Activated CD8-positive, alpha-beta memory T cell treated with anti-CD3 and anti-CD28 coated beads for 48 hours (primary cell): ENCODE measurements at places on chromosomes 7 and 10.

GRCh38 chr10:129880191-129880870, 83.7 kb downstream of the EBF3 start:
- no peak for DNase-seq

DNA sequence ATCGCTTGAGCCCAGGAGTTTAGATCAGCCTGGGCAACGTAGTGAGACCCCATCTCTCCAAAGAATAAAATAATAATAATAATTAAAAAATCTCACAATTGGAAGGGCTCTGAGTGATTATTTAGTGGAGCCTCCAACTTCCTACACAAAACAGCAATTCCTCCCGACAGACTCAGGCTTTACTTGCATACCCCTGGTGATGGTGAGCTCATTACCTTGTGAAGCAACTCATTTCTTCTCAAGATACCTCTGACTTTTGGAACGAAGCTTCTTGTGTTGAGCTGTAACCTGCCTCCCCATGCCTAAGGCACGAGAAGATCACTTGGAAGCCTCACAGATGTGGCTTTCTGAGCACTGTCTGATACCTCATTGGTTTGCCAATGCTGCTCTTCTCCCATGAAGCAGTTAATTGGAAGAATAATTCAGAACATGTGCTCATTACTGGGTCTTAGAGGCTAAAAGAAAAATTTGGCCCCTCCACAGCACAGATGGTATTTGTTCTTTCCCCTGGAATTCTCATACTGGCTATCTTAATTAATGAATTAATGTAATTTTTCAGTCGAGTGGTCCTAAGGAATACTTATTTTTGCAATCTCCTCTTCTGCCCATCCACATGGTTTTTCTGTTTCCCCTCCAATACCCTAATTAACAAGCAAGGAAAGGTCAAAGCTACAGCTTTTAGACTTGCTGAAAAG, 769.0 kb downstream of the TYW1 start:
- no peak for DNase-seq

- DNase-seq, result no peak
Observed at GRCh38 chr7:158011941-158012340, 575.7 kb downstream of the PTPRN2 start.

GRCh38 chr7:120468611-120469010, 195.6 kb downstream of the KCND2 start:
- no peak for DNase-seq

GRCh38 chr7:93172683-93173082, 24.5 kb upstream of the SAMD9L start:
- no peak for DNase-seq

- peak; percentile 36 for DNase-seq
Observed at GRCh38 chr10:23067939-23068775, 27.2 kb upstream of the MSRB2 start.

GRCh38 chr7:8481752-8482446, 48.5 kb downstream of the NXPH1 start:
- no peak for DNase-seq

DNA sequence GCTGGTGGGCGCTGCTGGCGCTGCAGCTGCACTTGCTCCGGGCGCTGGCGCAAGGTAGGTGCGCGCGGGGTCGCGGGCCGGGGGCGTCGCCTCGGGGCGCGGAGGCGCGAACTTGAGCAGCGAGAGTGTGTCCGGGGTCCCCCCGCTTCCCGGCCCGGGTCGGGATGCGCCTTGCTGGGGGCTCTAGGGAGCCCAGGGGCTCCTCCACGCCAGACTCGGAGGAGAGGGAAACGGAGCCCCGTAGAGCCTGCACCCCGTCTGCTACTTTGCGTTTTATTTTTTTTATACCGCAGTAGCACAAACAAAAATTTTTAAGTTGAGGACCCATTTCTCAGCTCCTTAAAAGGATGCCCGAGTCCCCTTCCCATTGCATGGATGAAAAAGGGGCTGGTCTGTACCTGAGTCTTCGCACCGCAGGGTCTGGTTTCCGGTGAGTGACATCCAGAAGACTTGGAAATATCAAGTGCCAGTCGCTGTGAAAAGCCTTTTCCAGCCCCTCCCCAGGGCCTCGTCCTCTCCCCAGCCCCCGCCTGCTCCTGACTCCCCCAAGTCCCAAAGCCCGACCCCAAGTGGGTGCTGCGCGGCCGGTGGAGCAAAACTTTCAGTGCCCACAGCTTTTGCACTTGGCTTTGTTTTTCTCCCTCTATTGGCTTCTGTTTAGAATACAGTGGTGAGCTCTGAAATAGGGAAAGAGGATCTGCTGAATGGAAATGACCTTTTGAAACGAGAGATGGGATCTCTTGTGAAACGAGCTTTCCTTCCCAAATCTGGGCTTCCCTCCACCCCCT, 973 bp downstream of the SDK1 start:
- DNase-seq, result no peak

GRCh38 chr7:155863721-155864151, 51.5 kb upstream of the SHH start:
- DNase-seq, result no peak

GRCh38 chr7:1839701-1840100, 169.6 kb downstream of the ELFN1 start:
- DNase-seq, result no peak

- no peak for DNase-seq
Observed at GRCh38 chr7:80829527-80829926, 89.3 kb downstream of the SEMA3C start.
